ENCODE measurements at places on chromosomes 7 and 10.

DNA sequence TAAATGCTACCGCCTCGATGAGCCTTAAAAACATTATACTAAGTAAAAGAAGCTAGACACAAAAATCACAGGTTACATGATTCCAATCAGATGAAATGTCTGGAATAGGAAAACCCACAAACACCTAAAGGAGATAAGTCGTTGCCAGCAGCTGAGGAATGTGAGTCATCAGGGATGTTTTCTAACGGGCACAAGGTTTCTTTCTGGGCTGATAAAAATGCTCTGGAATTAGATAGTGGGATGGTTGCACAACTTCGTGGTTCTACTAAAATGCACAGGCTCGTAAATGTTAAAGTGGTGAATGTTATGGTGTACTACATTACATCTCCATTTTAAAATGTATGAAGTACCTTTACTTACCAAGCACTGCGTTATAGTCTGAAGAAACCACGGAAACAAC, 9.7 kb downstream of the ABLIM1 start:
- no peak for DNase-seq

GRCh38 chr7:155724327-155725005, 80.0 kb downstream of the RBM33 start:
- no peak for DNase-seq

- peak; percentile 10 for DNase-seq
Measured at GRCh38 chr7:135645296-135645904, 16.9 kb upstream of the STMP1 start.

DNA sequence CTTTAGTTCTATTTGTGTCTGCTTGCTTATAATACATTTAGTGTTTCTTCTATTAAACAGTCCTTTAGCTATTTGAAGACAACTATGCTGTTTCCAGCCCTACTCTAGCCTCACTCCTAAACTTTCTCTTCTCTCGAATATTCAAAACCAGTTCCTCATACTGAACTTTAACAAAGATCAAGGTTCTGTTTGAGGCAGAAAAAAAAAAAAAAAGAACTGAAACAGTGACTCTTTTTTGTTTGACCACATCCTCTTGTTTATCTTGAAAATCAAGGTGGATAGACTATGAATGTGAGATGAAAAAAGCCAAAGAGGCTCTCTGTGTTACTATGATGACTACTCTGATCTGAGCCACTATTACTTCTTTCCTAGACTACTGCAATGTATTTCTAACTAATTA, 154.3 kb downstream of the ZNF365 start:
- DNase-seq, result peak; percentile 58

- DNase-seq, result no peak
Measured at GRCh38 chr7:129514683-129515082, 12.4 kb downstream of the SMKR1 start.

DNA sequence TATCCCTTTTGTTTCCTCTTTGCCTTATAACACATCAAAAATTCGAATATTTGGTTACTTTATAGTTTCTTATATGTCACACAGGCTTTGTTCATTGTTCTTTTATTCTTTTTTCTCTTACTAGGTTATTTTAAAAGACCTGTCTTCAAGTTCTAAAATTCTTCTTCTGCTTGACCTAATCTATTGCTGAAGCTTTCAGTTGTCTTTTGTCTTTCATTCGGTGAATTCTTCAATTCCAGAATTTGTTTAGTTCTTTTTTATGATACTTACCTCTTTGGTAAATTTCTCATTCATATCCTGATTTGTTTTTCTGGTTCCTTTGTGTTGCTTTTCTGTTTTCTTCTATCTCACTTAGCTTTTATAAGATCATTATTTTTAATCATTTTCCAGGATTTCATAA, 188.4 kb downstream of the ZEB1 start:
- no peak for DNase-seq

DNA sequence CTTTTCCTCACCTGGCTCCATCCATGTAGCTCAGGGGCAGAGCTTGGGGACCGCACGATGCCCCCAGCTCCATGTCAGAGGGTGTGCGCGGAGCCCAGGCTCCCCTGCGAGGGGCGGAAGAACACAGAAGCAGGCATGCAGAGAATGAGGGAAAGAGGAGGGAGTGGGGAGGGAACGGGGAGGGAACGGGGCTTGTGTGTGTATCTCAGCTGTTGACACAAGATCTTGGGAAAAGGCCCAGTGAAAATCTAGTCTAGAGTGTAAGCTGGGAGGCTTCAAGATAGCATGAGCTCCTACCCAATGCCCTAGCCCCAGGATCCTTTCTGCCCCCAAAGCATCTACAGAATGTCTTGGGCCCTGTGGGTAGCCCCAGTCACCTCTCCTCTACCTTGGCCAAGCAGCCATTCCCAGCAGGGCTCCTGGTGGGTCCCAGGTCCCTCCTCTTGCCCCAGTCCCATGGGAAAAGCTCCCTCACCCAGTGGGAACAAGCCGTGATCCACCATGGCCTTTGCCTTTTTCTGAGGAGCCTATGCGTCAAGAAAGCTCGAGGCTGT, 25.1 kb upstream of the NDST2 start:
- no peak for DNase-seq

Measured in CD4-positive, alpha-beta T cell treated with Interferon alpha-2 for 1 hour (primary cell).